Germinal center (tissue), 1 donor: ENCODE measurements at places on chromosomes 16 and 17.

GRCh38 chr16:72092832-72093447, 480 bp downstream of the TXNL4B start:
- no peak for DNase-seq

DNA sequence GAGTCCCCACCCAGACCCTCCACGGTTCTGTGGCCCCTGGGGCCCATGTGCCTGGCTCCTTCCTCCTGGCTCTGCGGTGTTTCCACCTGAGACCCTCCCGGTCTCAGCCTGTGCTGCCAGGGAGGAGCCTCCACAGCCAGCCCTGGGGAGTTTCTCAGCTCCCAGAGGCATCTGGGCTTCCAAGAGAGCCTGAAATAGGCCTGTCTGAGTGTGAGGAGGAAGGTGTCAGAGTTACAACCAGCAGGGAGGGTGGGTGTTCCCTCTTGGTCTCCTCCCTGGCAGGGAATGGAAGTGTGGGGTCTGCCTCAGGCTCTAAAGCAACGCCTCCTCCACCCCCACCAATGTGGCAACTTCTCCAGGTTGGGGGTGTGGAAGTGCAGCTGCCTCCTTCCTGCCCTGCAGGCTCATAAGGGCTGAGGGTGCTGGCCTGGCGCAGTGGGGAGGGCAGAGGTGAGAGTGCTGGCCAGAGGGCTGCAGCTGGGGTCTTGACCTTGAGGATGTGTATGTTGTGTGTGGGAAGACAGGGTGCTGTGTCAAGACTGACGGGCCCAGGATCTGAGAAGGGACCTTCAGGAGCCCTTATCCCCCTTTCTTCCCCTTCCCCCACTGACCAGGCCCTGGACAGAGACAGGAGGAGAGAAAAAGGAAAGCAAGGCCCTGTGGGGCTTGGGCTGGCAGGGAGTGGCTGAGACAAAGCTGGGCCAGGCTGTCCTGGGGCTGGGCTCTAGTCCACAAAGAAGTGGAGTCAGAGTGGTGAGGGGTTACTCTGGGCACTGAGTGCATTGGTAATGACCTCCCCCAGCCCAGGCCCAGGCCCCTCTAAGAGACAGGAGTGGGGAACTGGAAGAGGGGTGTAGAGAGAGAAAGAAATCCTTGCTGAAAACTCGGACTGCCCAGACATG, 2.4 kb downstream of the CYGB start:
- DNase-seq, result no peak

- DNase-seq, result no peak
Observed at GRCh38 chr17:83202002-83203000, 122.9 kb downstream of the METRNL start.

GRCh38 chr17:59972778-59973177, 8.2 kb upstream of the RNFT1 start:
- DNase-seq, result no peak

GRCh38 chr16:72751076-72751475, 296.9 kb downstream of the ZFHX3 start:
- no peak for DNase-seq

DNA sequence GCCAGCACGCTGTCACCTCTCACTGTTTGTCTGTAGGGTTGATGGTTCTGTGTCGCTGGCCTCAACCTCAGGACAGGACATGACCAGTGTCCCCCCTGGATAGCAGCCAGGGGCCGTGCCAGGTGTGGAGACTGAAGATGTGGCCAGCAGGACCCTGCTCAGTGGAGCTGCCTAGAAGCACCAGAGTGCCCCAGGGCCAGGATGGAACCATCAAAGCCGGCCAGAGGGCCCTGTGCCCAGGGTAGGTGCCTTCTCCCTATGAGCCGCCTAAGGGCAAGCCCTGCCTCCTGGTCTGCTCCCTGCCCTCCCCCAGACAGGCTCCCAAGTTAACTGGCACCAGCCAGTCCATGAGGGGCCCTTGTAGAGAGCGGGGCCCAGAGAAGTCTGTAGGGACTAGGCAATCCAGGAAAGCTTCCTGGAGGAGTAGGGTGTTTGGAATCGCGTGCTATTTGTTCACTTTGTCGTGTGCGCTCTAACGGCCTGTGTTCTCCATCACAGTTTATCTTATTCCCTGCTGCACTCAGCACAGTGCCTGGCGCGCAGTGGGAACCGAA, 546 bp upstream of the NDUFB10 start:
- no peak for DNase-seq

DNA sequence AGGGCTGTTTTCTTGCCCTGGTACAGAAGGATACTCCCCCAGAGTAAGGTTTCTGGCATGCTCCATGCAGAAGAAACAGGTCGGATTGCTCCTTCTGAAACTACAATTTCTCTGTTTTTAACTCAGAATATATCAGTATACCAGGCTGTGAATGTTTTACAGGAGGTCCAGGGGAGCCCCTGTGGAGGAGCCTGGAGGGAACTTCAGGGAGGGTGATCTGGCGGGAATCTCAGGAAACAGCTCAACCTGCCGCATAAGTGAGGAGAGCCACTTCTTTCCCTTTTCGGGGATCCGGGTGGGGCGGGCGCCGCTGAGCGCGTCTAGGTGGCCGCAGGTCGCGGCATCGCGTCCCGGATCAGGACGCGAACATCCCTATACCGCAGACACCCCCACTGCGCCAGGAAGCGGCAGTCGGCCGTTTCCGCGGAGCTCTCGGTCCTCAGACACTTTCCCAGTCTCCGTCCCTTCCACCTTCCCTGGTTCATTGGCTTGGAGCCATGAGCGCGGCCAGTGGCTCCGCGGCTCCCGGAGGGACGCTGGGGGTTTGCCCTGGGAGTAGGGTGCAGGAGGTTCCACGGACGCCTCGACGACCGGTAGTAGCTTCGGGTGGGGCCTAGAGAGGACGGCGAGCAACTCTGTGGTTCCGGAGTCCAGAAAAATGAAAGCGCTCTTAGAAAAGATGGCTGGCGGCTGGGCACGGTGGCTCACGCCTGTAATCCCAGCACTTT, 3.1 kb upstream of the ZNF764 start:
- peak; percentile 26 for DNase-seq

GRCh38 chr16:85954927-85955519, 56.1 kb downstream of the IRF8 start:
- peak; percentile 24 for DNase-seq

DNA sequence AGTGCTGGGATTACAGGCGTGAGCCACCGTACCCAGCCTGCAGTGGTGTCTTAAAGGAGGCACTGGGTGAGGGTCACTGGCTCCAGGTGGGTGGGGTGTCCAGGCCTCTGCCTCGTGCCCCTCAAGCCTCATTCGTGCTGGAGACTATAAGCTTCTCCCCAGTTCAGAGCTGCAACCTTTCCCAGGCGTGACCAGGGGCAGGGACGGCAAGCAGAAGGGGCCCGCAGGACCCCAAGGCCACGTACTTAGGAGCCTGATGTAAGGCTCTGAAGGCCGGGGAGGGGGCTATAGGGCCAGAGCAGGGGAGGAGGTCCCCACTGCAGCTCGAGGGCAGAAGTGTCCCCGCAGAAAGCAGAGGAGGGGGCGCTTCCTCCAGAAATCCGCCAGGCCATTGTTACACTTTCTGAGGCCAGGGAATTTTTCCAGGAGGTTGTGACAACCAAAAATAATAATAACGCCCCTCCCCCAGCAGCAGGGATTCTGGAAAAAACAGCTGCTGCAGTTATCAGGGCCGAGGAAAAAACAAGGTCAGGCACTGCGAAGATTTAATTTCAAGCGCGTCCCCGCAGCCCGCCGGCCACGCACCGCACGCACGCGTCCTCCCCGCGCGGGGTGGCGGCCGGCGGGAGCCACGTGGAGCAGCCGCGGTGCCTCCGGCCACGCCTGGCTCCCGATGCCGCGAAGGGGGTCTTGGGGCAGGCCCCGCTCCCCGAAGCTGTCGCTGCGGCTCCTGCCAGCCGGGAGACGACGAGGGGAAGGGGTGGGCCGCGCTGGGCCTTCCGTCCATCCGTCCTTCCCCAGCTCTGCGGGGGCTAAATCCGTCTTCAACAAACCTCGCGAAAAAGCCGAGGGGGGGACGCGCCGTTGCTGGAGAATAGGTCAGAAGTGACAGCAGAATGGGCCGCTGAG, 45.8 kb upstream of the SLC38A10 start:
- DNase-seq, result no peak
